Foreskin keratinocyte (primary cell): ENCODE measurements at places on chromosomes 7 and 10.
A peak's percentile ranks its signal among the peaks of the same experiment; 100 is the strongest.

DNA sequence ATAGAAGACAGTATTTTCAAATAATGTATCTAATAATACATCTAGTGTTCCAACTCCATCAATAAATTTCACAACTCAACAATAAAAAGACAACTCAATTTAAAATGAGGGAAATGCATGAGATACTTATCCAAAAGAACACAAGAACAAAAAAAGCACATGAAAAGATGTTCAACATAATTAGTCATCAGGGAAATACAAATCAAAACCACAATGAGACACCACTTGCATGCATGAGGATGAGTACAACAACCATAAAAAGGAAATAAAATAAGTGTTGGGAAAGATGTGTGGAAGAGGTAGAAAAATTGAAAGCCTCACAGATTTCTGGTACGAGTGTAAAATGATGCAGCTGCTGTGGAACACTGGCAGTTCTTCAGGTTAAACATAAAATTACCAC is 111.6 kb upstream of the PTPRZ1 start:
- peak; percentile 75 for DNase-seq

DNA sequence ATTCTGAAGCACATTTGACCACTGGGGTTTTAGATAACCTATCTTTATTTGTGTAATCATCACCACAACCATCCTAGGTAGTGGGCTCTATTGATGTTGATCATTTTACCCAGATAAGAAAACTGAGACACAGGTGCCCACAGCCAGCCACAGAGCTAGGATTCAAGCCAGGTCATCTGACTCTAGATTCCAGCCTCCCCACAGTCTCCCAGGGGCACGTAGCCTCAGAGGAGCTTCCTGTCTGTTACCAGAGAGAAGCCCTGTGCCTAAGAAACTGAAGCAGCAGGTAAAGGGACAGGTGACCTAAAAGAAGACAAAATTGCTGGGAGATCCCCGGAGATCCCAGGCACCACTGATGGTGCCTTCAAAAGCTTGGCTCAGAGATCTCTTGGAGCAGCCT is 55.8 kb downstream of the ALOX5 start:
- DNase-seq = no peak

- peak; percentile 97 for DNase-seq
Measured at GRCh38 chr7:7438851-7439250, 96.8 kb downstream of the COL28A1 start.

DNA sequence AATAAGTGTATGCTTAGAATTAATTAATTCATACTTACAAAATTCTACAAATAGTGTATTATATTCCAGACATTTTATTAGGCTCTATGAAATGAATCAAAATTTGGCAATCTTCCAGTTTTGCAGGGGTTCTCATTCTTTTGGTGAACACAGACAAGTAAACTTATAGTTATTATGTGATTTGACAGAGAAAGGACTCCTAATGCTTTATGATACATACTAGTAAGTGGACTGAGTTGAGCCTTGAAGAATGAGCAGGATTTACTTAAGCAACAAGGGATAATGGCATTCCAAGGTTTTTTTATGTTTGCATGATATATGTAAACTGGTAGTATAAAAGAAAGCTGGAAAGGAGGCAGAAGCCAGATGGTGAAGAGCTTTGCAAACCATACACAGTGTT is 145.7 kb upstream of the FERD3L start:
- DNase-seq = no peak

DNA sequence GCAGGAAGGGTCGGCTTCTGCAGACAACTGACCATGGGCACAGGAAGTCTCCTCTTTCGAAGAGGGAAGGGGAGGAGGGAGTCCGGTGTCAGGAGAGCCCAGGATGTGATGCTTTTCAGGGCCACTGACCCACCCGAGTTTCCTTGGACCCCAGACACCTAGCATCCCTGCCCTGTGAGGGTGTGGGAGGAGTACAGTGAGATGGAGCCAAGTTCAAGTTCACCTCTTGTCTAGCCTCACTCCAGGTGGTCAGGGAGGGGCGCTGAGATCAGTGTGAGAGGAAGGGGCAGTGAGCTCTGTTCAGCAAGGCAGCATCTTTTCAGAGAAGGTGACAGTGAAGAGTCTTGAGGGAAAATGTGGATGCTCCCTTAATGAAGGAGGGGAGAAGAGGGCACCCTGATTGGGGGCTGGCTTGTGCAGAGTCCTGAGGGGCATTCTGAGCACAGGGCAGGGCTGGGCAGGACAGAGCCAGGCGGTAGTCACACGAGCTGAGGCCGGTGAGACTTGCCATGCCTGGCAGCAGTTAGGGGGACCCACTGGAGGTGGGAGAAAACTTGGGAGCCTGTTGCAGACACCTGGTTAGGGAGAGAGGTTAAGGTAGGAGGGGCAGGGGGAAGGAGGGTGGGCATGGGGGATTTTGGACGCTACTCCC is 49.7 kb downstream of the ADCY1 start:
- DNase-seq = no peak

GRCh38 chr7:146722986-146723385 is 606.4 kb downstream of the CNTNAP2 start:
- no peak for DNase-seq
